Activated CD8-positive, alpha-beta T cell treated with anti-CD3 and anti-CD28 coated beads, Interleukin-2, amount 10 ng/mL, durations not matched to agents 7 days and 5 days (primary cell): ENCODE measurements at places on chromosomes 5 and 9. TPM values are rescaled to one million over a fixed set of nuclear protein-coding genes. Genes with fewer than 3 reads are reported as not detected.
A peak's percentile ranks its signal among the peaks of the same experiment; 100 is the strongest.

GRCh38 chr9:134293611-134294152 is 32.6 kb upstream of the RXRA start:
- no peaks in the 10 kb centered on the region for H3K36me3 ChIP-seq
- H3K27me3 ChIP-seq, result peaks cover 3% of the 10 kb centered on the region
- no peaks in the 10 kb centered on the region for H3K4me1 ChIP-seq
- no peak overlapping the region for H3K27ac ChIP-seq

- no peak for DNase-seq
- peaks cover 13% of the 10 kb centered on the region for H3K4me1 ChIP-seq
- peaks cover 8% of the 10 kb centered on the region for H3K27me3 ChIP-seq
- H3K27ac ChIP-seq, result no peak overlapping the region
- no peak overlapping the region for H3K4me3 ChIP-seq
Measured at GRCh38 chr9:99419070-99419469, 197.0 kb downstream of the SEC61B start.

DNAJC18 gene
- 5.4 TPM for total RNA-seq

DNA sequence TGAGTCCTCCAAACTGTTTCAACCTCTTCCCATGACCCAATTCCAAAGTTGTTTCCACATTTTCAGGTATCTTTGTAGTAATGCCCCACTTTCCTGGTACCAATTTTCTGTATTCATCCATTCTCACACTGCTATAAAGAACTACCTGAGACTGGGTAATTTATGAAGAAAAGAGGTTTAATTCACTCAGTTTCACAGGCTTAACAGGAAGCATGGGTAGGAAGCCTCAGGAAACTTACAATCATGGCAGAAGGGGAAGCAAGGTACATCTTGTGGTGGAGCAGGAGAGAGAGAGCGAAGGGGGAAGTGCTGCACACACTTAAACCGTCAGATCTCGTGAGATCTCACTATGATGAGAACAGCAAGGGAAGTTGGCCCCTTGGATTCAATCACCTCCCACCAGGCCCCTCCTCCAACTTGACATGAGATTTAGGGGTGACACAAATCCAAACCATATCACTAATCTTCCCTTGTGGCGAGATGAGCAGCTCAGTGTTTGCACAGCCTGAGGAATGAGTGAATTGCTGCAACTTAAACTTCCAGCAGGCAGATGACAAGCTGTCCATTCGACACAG is 42.9 kb downstream of the TRIP13 start:
- no peak overlapping the region for H3K27ac ChIP-seq
- H3K27me3 ChIP-seq, result peaks cover 6% of the 10 kb centered on the region

- peak overlapping the region; percentile 95 for H3K27ac ChIP-seq
- H3K27me3 ChIP-seq, result no peaks in the 10 kb centered on the region
- peaks cover 30% of the 10 kb centered on the region for H3K4me1 ChIP-seq
- peaks cover 19% of the 10 kb centered on the region for H3K36me3 ChIP-seq
- H3K4me3 ChIP-seq, result peak overlapping the region; percentile 87
Measured at GRCh38 chr5:36878392-36879082, 2.0 kb downstream of the NIPBL start.

OTP gene
- total RNA-seq, result not detected

DNA sequence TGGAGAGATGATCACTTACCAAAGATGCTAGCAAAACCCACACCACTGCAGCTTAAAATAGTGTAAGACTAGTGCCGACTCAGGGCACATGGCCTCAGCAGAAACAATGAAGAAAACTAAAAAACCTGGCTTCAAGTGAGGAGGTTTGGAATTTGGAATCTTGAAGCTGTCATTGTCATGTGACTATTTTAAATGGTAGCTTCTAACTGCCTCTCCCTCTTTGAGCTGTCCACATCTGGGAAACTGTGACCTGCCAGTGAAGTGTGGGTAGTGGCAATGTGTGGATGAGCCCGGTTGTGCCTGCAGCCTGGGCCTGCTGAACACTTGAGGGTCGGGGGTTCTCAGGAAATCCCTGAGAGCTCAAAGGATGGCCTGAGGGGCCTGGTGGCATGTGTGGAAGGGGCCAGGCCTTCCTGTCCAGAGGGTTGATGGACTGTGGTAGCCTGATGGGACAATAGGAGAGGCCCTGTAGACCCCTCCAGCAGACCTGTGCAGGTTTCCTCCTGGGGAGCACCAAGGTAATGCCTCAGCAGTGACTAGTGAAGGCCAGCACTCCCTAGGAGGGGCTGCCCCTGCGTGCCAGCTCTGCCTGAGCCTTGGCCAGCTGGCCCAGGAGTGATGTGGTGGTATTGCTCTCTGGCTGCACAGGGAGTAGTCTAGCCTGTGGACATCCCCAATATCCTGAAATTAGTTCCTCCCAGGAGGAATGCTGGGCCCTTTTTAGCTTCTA is 13.6 kb downstream of the USP20 start:
- no peak for DNase-seq
- peaks cover 50% of the 10 kb centered on the region for H3K36me3 ChIP-seq
- no peak overlapping the region for H3K4me3 ChIP-seq
- H3K27me3 ChIP-seq, result no peaks in the 10 kb centered on the region
- peak overlapping the region; percentile 57 for H3K27ac ChIP-seq

DNA sequence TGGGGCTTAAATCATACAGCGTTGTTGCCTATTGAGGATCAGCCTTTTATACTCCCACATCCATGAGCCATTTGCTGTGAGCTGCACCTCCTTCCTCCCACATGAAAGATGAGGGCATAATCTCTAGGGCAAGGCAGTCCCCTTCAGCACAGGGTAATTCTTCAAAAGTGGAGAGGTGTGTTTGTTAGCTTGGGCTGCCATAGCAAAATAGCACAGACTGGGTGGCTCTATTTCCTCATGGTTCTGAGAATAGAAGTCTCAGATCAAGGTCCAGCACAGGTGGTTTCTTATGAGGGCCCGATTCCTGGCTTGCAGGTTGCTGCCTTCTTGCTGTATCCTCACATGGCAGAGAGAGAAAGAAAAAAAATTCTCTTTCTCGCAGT is 121.8 kb upstream of the SLC12A2 start:
- H3K4me3 ChIP-seq, result no peak overlapping the region
- H3K27ac ChIP-seq, result no peak overlapping the region
- no peaks in the 10 kb centered on the region for H3K36me3 ChIP-seq
- H3K27me3 ChIP-seq, result no peaks in the 10 kb centered on the region

DNA sequence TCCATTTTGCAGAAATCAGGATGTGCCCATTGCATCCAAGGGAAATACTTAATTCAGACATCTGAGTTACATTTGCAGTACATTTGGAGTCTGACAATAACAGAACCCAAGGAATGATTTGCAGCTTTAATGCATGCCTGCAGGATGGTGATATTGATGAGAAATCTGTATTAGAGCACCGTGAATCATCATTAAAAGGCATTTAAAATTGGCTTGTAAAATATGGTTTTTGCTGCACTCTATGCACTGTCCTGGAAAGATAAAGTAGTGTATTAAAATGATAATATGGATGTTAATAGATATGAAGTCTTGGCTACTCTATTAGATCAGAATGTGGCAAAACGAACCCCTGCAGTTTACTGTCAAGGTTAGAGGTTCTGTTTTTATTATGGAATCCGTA is 556.9 kb downstream of the MAT2B start:
- H3K4me3 ChIP-seq, result no peak overlapping the region
- H3K4me1 ChIP-seq, result no peaks in the 10 kb centered on the region
- no peaks in the 10 kb centered on the region for H3K27me3 ChIP-seq
- no peak for DNase-seq
- H3K36me3 ChIP-seq, result no peaks in the 10 kb centered on the region

- no peaks in the 10 kb centered on the region for H3K36me3 ChIP-seq
- H3K27me3 ChIP-seq, result no peaks in the 10 kb centered on the region
- no peak overlapping the region for H3K4me3 ChIP-seq
- no peak for DNase-seq
- H3K27ac ChIP-seq, result no peak overlapping the region
- no peaks in the 10 kb centered on the region for H3K4me1 ChIP-seq
Measured at GRCh38 chr5:164345853-164346252, 840.4 kb downstream of the MAT2B start.

- H3K4me3 ChIP-seq, result peak overlapping the region; percentile 96
- peak; percentile 60 for DNase-seq
- H3K4me1 ChIP-seq, result peaks cover 45% of the 10 kb centered on the region
- no peaks in the 10 kb centered on the region for H3K27me3 ChIP-seq
- peak overlapping the region; percentile 98 for H3K27ac ChIP-seq
Measured at GRCh38 chr5:126777257-126777974, 480 bp downstream of the LMNB1 start.

TAF11L5 gene
- not detected for total RNA-seq

DNA sequence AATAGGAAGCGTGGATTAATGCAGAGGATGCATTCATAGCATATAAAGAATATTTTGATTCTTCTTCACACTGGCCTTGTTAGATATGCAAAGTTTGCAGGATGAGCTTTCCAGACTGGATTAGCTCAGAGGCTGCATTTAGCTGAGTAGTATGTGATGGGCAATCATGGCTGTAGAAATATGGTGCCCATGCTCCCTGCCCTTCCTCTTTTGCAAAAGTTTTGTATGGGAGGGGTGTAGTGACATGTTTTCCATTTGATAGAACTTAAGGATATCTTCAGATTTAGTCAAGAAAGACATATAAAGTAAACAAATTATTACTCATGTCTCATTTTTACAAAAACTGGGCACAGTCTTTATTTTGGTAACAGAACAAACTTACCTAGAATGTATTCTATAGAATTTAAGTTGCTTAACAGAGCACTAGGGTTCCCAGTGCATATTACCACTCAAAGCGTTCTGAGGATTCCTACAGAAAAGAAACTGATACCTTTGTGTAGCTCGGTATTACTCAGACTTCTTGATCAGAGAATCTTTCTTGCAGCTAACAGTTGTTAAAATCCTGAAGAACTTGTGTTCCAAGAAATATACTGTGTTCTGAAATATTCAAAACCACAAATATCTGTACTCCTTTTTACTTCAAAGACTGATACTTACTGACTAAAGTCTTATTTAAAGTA is 9.8 kb downstream of the GTF3C4 start:
- no peak overlapping the region for H3K4me3 ChIP-seq
- H3K4me1 ChIP-seq, result peaks cover 32% of the 10 kb centered on the region
- no peaks in the 10 kb centered on the region for H3K27me3 ChIP-seq
- H3K27ac ChIP-seq, result no peak overlapping the region
- DNase-seq, result no peak

SV2C gene
- total RNA-seq, result 0.03 TPM

DNA sequence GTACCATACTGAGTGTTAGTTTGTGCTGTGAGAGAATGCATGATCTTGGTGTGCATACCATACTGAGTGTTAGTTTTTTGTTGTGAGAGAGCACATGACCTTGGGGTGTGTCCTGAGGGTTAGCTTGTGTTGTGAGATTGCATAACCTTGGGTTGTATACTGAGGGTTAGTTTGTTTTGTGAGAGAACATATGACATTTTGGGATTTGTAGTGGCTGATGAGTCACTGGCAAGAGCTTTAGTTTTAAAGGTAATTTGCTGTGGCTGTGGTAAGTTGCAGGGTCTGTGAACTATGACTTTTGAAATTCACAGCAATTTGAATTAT is 1068.3 kb upstream of the EDIL3 start:
- DNase-seq, result no peak
- no peaks in the 10 kb centered on the region for H3K4me1 ChIP-seq
- no peaks in the 10 kb centered on the region for H3K27me3 ChIP-seq
- H3K36me3 ChIP-seq, result no peaks in the 10 kb centered on the region
- no peak overlapping the region for H3K4me3 ChIP-seq

DNA sequence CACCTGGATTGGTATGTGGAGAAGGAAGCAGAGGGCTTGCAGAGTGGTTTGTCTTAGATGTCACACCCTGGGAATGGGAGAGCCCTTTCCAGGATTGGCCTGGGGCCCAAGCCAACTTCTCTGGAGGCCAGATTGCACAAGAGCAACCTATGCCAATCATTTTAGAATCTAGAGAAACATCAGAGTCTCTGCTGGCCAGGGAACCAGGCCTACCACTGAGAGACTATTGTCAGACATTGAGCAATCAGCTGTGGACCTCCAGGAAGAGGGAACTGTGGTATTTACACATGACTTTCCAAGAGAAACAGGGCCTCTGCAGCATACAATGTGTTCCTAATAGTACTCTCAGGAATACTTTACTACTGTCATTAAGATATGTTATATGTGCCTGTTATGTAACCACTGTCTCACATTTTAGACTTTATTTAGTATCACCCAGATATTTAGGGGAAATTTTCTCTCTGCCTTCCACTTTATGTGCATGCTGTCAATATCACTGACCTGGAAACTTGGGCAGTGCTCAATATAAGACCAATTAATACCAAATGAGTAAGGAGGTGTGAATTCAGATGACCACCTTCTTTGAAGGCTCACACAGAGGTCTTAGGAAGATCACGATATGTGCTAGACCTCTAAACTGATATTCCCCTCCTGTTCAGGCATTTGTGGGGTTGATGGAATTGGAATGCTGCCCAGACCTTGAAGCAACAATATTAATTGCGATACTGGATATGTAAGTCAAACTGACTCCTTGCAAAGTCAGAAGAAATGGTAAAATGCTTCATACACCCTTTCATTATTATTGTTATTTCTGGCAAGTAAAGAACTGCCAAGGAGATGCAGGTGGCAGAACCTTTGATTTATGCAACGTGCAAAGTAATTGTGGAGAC is 20.5 kb upstream of the CCL28 start:
- no peaks in the 10 kb centered on the region for H3K27me3 ChIP-seq
- no peaks in the 10 kb centered on the region for H3K36me3 ChIP-seq
- no peak overlapping the region for H3K27ac ChIP-seq
- no peak overlapping the region for H3K4me3 ChIP-seq
- no peak for DNase-seq

DNA sequence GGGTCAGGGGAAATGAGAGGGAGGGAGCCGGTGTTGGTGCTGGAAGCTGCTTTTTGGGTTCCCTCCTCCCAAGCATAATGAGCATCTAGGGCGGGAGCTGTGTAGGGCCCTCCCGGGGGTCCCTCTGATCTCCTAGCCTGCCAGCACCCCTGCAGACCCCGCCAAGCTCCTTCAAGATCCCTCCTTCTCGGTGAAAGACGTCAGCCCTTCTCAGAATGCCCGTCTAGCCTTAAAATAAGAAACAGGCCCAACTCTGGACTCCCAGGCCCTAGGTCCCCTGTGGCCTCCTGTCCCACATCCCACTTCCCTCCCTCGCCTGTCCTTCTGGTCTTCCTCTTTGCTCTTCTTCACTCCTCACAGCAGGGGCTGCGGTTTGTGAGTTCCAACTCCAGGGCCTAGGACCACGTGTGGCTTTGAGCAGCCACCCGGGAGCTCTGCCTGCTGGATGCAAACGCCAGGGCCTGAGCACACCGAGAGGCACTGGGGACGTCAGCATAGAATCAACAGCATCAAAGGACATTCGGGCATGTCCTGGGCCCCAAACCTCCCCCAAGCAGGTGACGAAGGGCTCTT is 8.8 kb upstream of the SCGB3A1 start:
- no peak overlapping the region for H3K27ac ChIP-seq
- DNase-seq, result no peak

ENDOG gene
- 23.9 TPM for total RNA-seq

GRXCR2 gene
- total RNA-seq, result not detected

GFI1B gene
- total RNA-seq, result not detected

GRCh38 chr9:136086213-136086881 is 8.7 kb downstream of the NACC2 start:
- H3K4me3 ChIP-seq, result no peak overlapping the region
- no peak overlapping the region for H3K27ac ChIP-seq
- H3K27me3 ChIP-seq, result no peaks in the 10 kb centered on the region
- peaks cover 10% of the 10 kb centered on the region for H3K4me1 ChIP-seq
- H3K36me3 ChIP-seq, result no peaks in the 10 kb centered on the region
